Fibroblast of the aortic adventitia (primary cell): ENCODE measurements at places on chromosomes 3 and 15.

- peak; percentile 36 for DNase-seq
Observed at GRCh38 chr3:196501316-196502044, 2.1 kb downstream of the RNF168 start.

DNA sequence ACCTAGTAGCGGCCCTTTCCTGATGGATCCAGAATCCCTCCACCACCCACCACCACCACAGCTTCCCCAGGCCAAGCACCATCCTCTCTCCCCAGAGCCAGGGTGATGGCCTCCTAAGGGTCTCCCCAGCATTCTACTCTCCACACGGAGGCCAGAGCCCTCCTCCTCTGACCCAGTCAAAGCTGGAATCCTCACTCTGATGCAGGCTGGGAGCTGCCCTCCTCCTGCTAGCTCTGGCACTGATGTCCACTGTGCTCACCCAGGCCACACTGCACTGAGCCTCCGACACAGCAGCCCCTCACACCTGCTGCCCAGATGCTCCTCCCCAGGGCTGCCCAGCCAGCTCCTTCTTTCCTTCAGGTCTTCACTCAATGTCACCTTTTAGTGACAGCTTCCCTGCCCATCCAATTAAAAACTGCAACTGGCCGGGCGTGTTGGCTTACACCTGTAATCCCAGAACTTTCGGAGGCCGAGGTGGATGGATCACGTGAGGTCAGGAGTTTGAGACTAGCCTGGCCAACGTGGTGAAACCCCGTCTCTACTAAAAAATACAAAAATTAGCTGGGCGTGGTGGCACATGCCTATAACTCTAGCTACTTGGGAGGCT lies 21.0 kb downstream of the XXYLT1 start:
- DNase-seq = no peak

GRCh38 chr3:49536875-49537533 lies 17.3 kb upstream of the BSN start:
- no peak for DNase-seq

DNA sequence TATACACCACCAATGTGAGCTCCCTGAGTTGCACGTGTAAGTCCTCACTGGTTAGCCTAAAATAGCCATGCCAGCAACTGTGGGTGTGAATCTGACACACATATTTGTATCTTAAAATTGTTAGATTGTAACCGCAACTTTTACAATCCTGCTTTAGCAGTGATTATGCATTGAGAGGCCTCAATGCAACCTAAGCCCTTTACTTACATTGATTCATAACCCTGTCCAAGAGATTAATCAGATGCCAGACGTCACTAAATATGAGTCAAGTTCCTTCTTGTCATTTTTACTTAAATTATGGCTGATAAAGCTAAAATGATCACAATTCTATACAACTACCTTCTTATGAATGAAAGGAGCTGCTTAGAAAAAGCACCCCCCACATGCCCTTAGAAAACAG lies 46.9 kb downstream of the IL17RD start:
- peak; percentile 66 for DNase-seq

DNA sequence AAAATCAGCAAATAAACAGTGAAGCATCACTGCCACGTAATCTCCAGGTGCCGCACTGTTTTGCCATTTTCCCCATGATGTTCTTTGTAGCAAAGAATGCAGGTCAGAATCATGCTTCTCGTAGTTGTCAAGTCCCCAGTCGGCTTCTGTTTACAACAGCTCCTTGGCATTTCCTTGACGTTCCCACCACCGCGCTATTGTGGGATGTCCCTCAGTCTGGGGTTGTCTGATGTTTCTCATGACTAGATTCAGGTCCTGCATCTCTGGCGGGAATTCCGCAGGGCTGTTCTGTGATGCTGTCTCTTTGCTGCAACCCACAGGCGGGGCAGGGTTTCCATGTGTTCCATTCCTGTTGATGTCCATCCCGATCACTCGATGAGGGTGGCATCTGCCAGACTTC lies 117.9 kb upstream of the SMAD3 start:
- no peak for DNase-seq

- peak; percentile 31 for DNase-seq
Observed at GRCh38 chr15:64461721-64462162, 1.4 kb downstream of the ZNF609 start.

DNA sequence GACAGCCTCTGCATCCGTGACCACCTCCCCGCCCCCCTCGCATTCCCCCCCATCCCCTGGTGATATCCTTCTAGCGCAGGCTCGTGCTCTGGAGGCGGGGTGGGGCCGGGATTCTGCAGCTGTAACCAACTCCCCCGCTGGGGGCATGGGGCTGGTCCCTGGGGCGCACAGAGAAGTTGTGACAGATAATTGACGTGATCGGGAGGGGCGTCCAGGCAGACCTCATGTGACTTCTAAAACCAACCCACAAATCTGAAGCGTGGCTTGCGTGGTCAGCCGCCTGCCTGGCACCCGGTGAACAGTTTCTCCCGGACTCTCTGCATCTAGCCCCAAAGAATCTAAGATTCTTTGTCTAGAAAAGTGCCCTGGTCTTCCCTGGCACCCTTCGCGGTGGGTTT lies 100.6 kb upstream of the IGF1R start:
- peak; percentile 22 for DNase-seq

- DNase-seq = no peak
Observed at GRCh38 chr3:48935530-48935929, 16.9 kb downstream of the ARIH2 start.

DNA sequence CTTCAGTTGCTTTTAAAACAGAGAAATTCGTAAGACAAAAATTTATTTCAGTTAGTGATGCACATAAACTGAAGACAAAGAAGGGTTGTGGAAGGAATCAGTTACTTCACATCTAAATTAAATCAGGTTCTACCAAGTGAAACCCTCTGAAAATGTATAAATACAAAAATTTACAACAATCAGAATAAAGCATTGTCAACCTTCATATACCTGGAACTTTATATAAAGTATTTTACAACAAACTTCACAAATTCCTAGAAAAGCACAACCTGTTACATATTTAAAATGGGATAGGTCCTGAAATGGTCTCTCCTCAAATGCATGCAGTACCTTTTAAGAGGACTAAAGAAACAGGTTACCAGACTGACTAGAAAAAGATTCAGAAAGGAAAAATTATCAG lies 26.9 kb downstream of the ATOSA start:
- no peak for DNase-seq

GRCh38 chr3:171543759-171544300 lies 83.6 kb upstream of the TNIK start:
- DNase-seq = no peak

GRCh38 chr3:73498764-73499622 lies 125.7 kb downstream of the PDZRN3 start:
- no peak for DNase-seq

GRCh38 chr3:115095236-115095635 lies 51.9 kb downstream of the ZBTB20 start:
- DNase-seq = no peak

DNA sequence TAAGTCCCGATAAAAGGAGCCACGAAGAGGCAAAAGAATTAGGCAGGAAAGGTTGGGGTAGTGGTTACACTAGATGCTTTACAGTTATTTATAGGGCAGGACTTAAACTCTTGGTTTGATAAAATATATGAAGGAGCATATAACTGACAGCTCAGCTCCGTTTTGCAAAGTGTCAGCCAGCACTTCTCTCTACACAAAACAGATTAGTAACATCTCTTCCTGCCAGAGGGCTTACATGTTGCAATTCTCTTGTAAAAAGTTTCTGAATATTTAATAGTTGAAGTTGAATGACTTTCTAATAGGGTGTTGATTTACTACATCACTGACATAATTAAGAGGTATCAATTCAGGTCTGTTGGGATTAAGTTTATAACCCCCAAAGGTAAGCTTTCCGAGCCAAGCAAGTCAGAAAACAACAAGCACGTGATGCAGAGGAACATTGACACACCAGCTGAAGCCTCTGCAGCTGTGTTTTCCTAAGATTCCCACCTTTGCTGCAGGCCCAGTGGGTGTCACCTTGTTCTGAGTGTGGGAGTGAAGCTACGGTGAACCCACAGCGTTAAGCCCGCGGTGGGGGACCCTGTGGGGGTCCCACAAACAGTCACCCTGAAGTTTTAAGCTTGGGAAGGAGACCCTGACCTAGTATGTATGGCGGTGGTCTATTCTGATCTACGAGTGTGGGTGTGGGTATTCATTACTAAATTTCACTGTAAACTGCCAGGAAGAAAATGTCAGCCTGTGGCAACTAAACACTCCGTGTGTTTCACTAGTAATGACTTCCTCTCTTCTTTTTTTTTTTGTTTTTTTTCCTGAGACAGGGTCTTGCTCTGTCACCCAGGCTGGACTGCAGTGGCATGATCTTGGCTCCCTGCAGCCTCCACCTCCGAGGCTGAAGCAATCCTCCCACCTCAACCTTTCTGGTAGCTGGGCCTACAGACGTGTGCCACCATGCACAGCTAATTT lies 22.0 kb upstream of the ATP13A3 start:
- DNase-seq = peak; percentile 37

- DNase-seq = no peak
Observed at GRCh38 chr3:62172199-62172598, 201.2 kb downstream of the FEZF2 start.

DNA sequence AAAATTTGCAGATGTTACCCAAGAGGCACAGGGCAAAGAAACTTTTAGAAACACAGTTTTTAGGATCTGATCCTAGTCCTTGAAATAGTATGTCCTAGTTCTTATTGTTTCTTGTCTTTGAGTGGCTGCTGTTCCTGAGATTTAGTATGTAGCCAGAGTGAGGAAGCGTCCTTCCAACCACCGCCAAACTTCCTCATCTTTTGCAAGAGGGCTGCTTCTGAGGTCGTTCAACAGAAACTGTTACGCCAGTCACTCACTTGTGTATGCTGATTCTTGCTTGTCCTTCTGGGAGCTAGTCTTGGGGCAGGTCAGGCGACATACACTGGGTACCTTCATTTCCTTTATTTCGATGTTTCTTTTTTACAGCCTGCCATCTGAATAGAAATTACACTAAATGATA lies 577.3 kb upstream of the ZNF717 start:
- no peak for DNase-seq

DNA sequence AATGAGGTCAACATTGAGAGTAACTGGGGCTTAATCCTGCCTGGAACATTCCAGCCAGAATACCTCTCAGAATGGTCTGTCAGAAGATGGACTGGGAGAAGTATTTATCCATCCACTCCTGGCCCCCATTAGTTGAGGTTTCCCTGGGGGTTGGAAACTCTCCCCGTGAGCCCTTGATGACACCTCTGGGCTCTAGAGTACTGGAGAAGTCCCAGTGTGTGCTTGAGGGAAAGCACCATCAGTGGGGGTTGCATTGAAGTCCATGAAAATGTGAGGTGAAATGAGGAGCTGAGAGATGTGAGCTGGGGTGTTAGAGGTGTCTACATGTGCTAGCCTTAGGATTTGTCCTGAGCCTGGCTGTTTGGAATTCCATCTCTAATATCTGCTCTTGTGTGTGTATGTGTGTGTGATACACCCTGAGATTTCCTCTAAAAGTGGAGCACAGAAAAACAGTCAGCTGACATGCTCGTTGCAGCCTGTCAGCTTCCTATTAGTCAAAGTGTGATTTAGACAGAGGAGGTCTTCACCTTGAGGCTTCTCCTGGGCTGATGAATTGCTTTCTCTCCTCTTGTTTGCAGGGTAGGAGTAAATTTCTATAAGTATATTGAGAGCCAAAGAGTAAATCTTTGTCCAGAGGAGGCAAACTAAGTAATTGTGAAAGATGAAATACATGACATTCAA lies 67.6 kb downstream of the NR1D2 start:
- DNase-seq = no peak

DNA sequence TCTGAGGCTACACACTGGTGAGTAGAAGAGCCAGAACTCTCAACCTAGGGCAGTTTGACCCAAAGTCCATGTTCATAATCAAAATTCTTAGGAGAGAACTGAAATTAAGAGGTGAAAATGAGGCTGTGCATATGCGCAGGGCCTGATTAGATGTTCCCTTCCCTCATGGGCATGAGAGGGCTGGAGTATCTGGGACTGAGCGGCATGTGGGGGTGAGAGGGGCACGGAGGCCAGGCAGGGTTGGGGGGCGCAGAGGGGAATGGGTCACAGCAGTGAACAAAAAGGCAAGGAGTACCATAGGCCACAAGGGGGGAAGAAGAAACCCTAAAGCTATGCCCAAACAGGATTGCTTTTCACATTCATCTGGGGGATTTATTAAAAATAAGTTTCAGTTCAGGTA lies 31.3 kb downstream of the ADAMTS9 start:
- DNase-seq = no peak

GRCh38 chr3:169945313-169945712 lies 21.3 kb upstream of the SEC62 start:
- DNase-seq = no peak

- DNase-seq = peak; percentile 16
Observed at GRCh38 chr3:155651489-155652218, 93.2 kb downstream of the PLCH1 start.

GRCh38 chr3:197169028-197169427 lies 129.4 kb downstream of the DLG1 start:
- no peak for DNase-seq
